ENCODE measurements at places on chromosomes 16 and 17.

- DNase-seq, result peak; percentile 97
Observed at GRCh38 chr16:86554917-86555703, at the start of gene MTHFSD. Gene MTHFSD (minus strand): TSS chr16:86555235. CDS start chr16:86555184, 51 bp downstream.

DNA sequence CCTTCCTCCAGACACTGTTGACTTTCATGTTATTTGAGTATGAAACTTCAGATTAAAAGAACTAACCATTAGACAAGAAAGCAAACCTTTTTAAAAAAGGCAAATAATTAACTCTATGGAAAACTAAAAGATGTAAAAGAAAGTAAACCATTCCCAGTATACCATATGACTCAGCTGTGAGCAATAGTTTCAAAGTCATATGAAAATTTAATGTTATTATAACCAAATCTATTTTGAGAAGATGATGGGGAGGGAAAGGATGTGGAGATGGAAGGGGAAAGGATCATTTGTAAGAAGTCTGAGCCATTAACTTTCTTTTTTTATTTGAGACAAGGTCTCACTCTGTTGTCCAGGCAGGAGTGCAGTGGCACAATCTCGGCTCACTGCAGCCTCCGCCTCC lies 131.8 kb downstream of the IRX5 start:
- no peak for DNase-seq

- DNase-seq, result no peak
Observed at GRCh38 chr17:66002812-66003211, 189.1 kb downstream of the CEP112 start.

DNA sequence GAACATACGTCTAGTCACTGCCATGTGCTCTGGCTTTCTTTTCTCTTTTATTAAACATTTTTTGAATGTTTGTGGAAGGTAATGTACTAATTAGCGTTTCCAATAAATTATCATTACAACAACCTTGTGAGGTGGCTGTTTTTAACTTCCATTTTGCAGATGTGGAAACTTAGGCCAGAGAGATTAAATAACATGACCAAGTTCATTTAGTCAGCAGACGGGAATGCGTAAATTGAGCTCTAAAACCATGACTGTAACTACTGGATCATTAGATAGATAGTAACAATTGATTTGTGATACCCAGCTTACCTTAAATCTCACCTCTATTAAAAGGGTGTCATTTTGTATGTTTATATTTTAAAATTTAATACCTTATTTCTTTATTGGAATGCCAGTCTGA lies 49.4 kb downstream of the RABEP1 start:
- DNase-seq, result no peak

- DNase-seq, result no peak
Observed at GRCh38 chr17:47850373-47850691, 631 bp downstream of the SP6 start.

DNA sequence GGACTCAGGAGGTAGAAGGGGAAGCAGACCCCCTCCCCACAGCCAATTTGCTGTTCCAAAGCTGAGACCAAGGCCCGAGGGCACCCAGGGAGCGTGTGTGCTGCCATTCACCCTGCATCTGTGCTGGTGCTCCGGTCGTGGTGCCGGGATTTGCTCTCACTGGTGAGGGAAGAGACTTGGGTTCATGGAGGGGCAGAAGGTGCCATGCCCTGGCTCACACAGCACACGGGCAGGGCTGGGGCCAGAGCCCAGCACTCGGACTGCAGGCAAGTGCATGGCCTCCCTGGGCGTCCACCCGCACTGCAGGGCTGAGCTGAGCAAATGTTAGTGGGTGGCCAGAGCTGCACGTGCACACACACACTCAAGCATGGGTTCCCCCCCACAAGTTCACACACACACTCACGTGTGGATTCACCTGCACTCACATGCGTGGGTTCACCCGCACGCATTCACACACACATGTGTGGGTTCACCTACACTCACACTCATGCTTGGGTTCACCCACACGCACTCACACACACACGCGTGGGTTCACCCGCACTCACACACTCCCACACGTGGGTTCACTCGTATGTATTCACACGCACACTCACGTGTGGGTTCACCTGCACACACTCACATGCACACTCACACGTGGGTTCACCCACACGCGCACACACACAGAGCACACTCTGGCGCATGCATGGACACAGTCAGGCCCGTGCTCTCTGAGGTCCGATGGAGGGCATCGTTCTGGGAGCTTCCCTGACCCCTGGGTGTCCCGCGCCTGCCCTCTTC lies 57.0 kb upstream of the CBFA2T3 start:
- DNase-seq, result no peak

DNA sequence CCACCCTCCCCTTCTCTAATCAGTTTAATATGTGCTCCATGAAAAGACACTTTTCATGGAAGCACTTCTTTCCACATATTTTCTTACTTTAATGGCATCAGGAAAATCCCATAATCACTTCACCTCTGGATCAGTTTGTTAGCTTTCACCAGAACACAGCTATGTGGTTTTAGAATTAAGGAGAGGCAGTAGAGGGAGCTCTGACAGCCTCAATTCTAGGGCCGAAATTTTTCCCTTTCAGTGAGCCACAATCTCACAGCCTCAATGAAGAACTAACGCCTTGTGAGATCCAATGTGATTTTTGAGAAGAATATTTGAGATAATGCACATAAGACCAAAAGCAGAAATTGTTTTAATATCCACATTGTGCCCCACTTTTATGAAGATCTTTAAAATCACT lies 1494.0 kb upstream of the CDH8 start:
- DNase-seq, result no peak

- no peak for DNase-seq
Observed at GRCh38 chr16:88687676-88688012, 1.3 kb upstream of the SNAI3 start.

DNA sequence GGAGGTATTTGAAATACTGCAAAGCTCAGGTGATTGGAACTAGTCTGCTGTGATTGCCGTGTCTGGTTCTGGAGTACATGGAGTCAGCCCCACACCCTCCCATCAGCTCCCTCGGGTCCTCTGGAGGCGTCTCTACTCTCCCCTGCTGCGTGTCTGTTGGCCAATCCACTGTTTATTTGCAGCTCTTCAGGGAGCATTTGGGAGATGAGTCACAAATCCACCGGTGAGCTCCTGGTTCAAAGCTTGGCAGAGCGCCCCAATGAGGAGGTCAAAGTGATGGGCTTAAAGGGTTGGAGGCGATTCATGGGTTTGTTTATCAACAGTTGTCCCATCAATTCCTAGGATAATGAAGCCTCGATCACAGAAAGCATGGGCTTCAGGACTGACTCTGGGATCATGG lies 14.6 kb downstream of the CALB2 start:
- no peak for DNase-seq

- no peak for DNase-seq
Observed at GRCh38 chr16:27786221-27786922, 236.4 kb downstream of the KATNIP start.

DNA sequence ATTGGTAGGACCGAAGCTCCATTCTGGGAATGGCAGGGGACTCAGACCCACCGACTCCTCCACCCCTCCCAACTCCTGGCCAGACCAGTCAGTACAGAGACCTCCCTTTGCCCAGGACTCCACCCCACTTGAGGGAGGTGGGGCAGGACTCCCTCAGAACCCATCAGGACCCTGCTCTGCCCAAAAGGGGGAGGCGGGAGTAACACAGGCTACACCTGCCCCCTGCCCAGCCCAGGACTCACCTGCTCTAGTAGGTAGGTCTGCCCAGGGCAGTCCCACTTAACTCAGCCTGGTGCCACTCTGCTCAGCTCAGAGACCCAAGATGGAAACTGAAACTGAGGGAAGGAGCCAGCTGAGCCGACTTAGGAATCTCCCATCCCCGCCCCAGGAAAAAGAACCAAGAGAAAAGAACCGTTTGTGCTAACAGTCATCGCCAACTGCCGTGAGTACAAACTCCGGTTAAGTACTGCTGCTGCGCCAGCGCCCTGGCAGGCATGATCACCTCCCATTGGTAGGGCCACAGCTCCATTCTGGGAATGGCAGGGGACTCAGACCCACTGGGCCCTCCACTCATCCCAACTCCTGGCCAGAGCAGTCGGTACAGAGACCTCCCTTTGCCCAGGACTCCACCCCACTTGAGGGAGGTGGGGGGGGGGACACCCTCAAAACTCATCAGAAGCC lies 503 bp downstream of the DHX58 start:
- DNase-seq, result no peak

- no peak for DNase-seq
Observed at GRCh38 chr17:68973098-68973846, 18.1 kb upstream of the ABCA8 start.

DNA sequence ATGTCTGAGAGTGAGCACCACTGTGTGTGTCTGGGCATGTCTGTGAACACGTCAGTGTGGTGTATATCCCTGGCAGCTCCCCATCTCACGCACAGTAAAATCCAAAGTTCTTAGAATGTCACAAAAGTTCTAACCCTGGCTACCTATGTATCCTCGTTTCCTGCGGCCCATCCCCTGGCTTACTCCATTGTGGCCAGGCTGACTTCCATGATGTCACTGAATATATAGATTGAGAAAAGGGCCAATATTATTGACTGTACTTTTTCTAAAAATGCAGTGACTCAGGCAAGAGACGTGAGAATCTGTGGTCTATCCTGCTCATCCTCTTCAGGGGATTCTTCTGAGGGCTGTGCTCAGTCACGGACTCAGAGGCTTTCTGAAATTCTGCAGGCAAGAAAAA lies 963 bp upstream of the METTL22 start:
- DNase-seq, result no peak

GRCh38 chr17:2474371-2474770 lies 37.3 kb downstream of the METTL16 start:
- no peak for DNase-seq

- DNase-seq, result no peak
Observed at GRCh38 chr17:56186222-56186786, 33.0 kb downstream of the ANKFN1 start.

DNA sequence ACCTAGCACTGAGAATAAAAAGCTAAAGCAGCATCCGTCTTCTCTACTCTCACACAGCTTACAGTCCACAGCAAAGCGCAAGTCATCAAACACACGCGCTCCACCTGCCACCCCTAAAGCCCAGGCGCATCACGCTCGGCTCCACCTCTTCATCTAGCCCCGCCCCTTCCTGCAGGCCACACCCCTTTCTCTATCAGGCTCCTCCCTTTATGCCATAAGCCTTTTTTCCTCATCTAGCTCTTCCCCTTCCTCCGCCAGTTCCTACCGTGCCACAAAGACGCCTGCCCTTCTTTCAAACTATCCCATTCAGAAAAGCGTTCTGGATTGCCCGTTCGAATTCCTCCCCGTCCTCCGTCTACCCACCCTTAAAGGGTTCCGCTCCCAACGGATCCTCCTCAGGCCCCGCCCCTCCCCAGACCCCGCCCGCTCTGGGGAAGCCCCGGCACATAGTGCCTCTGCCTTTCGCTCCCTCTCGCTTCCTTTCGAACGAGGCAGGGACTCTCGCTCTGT lies 417 bp downstream of the C16orf46 start:
- DNase-seq, result peak; percentile 91

- no peak for DNase-seq
Observed at GRCh38 chr16:10957771-10958482, 13.6 kb downstream of the CLEC16A start.

- no peak for DNase-seq
Observed at GRCh38 chr17:75570772-75571171, 16.8 kb upstream of the MYO15B start.

DNA sequence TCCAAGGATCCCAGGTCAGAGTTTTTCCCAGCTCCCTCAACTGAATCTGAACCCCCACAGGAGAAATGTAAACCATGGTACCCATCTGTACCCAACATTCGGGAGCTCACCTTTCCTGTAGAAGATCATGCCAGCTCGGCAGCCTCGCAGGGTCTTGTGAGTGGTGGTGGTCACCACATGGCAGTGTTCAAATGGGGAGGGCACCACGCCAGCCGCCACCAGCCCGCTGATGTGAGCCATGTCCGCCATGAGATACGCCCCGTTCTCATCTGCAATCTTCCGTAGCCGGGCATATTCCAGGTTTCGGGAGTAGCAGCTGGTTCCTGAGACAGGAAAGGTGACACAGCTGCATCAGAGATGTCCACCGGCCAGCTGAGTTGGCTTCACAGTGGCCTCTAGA lies 23.4 kb downstream of the SHMT1 start:
- DNase-seq, result no peak

DNA sequence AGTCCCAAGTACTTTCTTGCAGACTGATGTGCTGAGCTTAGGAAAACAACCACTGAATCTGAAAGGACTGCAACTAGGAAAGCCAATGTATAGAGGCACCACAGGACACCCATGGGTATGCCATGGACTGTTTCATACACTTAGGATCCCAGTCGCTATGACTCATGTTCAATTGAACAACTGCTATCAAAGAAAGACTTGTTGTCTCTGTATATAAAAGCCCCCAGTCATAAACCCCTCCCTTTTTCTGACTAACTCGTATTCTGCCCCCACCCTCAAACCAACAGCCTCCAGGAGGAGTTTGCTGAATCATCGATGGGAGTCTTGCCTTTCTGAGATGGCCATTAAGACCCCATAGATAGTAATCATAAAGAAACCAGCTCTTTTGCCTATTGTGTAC lies 205.4 kb downstream of the ANKFN1 start:
- DNase-seq, result no peak

- no peak for DNase-seq
Observed at GRCh38 chr16:733382-734207, 6.7 kb downstream of the HAGHL start.

- peak; percentile 59 for DNase-seq
Observed at GRCh38 chr17:72422505-72423285, 301.9 kb downstream of the SOX9 start.

DNA sequence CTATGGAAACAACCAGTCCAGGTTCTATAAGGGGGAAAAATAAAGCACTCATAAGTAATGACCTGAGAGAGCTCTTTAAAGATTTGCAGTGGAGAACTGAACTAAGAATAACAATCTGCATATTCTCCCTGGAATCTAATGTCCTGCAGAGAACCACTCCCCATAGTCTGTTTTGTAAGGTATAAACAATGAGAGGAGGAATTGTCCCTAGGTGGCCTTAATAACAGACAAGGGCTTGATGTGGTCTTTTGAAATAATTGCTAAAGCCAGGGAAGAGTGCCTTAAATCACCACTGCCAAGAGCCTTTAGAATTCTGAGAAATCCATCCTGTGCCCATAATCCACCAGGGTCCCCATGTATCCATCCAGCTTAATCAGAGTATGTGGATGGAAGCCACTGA lies 106.3 kb downstream of the CDH11 start:
- DNase-seq, result no peak
